ENCODE measurements at places on chromosomes 2 and 18.

GRCh38 chr2:26900831-26901321 lies 52.9 kb downstream of the DPYSL5 start:
- DNase-seq = no peak

DNA sequence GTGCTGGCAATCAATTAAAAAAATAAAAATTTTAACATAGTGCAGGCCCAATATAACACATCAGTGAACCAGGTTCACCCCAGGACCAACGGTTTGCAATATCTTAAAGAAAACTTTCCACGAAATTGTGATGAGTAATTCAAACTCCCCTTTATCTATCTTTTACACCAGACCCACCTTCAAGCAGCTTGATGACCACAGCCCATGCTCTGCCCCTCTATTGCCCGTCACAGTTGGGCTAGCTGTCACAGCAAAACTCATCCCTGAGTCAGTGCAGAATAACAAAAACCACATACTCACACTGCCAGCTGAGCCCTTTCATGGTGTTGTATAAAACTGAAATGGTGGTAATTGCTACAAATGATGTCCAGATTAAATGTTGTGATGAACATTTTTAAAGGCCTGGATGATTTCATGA lies 112.5 kb upstream of the CREB1 start:
- DNase-seq = no peak

GRCh38 chr18:25557011-25557410 lies 205.0 kb upstream of the ZNF521 start:
- no peak for DNase-seq

GRCh38 chr2:177212891-177213856 lies 580 bp downstream of the HNRNPA3 start:
- DNase-seq = peak; percentile 95

GRCh38 chr2:98269830-98270229 lies 76.4 kb upstream of the CNGA3 start:
- no peak for DNase-seq

- no peak for DNase-seq
Observed at GRCh38 chr2:98815795-98816194, 84.9 kb upstream of the MGAT4A start.

GRCh38 chr2:169771612-169772011 lies 27.1 kb upstream of the SSB start:
- no peak for DNase-seq

GRCh38 chr2:227022608-227023007 lies 141.4 kb downstream of the COL4A4 start:
- no peak for DNase-seq

- DNase-seq = no peak
Observed at GRCh38 chr18:45133276-45133675, 452.6 kb downstream of the SETBP1 start.

DNA sequence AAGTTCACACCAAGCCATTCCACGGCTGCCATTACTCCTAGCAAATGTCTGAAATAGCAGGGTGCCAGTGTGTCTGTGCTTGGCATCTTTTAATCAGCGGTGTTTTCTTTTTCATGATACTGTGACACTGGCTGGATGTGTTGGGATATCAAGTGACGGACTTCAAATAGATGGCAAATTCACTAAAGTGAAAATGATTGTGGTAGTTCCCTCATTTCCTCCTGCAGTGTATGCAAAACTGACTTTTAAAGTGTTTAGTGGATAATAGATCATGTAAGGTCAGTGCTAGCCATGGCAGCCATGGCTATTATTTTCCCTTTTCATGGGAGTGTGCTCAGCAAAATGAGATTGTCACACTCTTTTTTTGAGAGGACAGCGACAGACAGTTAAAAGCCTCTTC lies 261.5 kb upstream of the SIX3 start:
- no peak for DNase-seq

GRCh38 chr18:74261053-74261713 lies 30.6 kb downstream of the CYB5A start:
- DNase-seq = no peak

GRCh38 chr2:38185012-38185491 lies 109.1 kb upstream of the CYP1B1 start:
- DNase-seq = peak; percentile 88

- DNase-seq = no peak
Observed at GRCh38 chr18:59719544-59720181, 22.4 kb upstream of the CCBE1 start.

DNA sequence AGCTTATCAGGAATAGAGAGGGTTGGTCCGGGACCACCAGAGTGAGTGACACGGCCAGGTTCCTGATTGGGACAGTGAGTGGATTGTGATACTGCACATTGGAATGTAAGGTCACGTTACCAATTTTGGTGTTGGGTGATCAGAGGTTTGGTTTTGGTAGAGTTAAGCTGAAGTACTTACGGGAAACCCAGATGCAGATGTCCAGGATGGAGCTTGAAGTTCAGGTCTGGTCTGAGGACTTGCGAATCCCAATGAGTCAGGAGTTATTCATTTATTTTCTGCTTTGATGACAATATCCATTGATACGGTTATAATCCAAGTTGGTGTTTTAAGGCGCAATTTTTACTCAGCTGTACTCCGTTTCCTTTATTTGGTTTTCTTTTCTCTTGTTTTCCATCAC lies 273.6 kb downstream of the ALPK2 start:
- no peak for DNase-seq

DNA sequence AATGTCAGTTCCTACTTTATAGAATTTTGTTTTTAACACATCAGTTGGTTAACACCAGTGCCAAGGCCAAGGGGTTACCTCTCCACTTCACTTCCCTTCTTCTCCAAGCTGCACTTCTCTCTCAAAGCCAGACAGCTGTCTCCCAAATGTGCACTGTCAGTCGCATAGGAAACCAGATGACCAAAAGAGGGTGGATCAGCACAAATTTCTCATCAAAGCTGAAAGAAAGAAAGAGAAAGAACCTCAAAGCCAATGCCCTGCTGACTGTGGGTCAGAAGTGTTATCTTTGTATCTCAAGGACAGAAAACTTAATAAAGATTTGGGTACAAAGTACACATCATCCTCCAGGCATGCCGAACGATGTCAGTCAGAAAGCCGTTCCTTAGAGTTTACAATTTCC lies 32.2 kb downstream of the SPATS2L start:
- DNase-seq = no peak

DNA sequence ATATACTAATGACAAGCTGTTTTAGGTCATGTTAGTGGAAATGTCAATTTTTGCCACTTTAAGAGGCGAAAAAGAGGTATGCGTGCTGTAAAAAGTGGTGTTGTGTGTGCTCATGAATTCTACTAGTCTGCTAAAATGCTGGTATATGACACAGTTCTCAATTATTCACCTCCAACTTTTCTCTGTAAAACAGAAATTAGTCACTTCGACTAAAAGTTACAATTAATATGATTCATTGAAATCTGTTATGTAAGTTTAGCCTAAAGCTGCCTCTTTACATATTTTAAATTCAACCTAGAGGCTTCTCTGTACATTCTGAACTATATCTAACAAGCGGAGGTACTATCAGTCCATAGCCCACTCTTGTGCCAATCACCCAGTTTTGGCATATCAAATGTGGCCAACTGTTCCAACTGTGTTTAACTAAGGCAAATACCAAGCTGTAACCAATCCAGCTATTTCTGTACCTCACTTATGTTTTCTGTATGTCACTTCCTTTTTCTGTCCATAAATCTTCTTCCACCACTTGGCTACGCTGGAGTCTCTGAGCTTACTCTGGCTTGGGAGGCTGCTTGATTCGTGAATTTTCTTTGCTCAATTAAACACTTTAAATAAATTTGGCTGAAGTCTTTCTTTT lies 20.8 kb downstream of the BAZ2B start:
- no peak for DNase-seq

DNA sequence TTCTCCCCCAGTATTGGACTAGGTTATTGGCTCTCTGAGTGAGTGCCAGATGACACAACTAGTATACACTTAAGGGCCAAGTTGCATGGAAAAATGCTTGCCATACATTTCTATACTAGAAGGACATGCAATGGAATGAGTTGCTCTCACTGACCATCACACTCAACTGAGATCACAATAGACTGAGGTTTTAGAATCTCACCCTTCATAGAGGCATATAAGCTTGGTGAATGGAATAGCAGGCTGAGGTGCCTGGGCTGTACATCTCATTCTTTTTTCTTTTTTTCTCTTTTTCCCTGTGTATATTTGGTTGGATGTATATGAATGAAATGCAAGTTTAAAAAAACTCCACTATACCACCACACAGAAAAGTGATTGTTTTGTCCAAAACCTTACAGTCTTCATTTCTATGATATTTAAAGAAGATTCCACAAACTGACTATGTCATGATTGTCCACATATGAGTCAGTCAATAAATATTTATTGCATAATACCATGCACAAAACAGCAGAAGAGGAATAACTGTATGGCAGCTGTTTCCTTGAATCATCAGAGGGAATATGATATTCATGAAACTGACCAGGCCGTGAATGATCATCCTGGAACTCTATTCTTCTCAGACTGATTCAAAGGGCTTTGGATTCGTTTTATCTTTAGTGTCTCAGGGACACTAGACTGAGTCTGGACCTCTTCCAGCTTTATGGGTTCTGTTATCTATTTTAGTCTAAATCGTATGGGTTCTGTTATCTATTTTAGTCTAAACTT lies 122.6 kb upstream of the STK17B start:
- no peak for DNase-seq

DNA sequence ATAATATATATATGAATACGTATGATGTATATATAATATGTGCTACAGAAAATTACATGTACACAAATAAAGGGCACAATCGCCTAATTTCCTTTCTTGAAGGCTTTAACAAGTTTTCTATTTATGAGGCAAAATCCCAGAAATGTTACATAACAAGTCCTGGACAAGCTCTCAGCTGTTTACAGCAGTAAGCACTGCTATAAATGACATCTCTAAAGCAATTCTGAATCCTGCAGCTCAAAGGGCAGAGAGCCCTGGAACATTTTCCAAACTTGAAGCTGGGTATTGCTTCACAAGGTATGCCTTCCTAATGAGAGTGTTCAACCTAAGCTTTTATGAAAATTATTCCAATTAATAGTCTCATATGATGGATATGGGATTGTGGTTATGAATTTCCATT lies 222.3 kb upstream of the GCFC2 start:
- no peak for DNase-seq

DNA sequence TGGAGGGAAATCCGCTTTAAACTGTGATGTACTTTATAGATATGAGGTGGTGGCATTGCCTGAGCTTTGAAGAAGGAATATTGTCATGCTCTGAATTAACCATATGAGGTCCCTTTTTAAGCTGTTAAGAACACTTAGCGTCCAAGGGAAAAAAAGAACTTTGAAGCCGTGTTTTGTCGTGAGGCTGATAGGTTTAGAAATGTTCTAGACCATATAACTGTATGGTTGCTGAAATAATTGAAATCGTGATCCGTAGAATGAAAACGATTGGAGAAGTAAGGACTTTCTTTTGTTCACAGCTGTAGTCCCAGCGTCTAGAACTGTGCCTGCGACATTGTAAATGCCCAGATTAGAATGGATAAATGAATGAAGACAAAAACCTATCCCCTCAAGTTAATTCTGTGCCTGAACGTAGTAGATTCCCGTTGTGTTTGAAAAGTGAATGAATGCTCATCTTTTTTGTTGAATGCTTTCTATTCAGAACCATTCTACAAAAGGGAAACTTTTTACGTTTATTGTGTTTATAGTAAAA lies 1.5 kb downstream of the SMCHD1 start:
- DNase-seq = no peak

DNA sequence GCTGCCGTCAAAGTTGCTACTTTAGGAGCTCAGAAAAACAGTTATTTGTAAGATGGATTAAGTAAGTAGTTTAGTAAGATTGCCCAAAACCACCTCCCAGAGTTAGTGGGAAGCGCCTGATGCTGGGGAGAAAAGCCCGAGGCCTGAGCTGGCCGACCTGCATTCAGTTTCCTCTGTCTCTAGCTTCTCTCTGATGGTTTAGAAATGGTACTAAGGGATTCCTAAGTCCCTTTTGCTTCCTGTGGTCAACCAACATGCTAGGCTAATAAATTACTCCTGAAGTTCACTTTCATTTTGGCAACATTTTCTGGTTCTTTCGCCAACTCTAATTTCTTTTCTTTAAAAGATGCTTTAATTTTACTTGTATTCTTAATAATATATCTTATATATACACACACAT lies 60.1 kb downstream of the ASAP2 start:
- DNase-seq = no peak

DNA sequence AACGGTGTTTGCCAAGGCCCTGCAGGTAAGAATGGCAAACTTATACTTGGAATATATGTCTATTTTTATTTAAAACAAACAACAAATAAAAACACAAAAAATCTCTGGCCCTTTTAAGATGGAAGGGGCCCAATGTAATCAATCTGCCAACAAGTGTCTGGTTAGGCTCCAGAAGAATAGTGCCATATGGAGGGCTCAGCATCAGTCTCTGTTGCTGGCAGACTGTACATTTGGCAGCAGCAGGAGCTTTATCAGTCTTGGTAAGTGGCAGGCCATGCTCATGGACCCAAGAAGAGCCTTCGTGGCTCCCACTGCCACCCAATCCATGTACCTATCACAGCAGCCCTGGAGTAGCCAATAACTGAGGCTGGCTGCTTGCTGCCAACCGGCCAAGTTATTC lies 101.1 kb downstream of the GALNT3 start:
- DNase-seq = no peak

- DNase-seq = no peak
Observed at GRCh38 chr2:154686162-154686561, 12.3 kb upstream of the KCNJ3 start.

DNA sequence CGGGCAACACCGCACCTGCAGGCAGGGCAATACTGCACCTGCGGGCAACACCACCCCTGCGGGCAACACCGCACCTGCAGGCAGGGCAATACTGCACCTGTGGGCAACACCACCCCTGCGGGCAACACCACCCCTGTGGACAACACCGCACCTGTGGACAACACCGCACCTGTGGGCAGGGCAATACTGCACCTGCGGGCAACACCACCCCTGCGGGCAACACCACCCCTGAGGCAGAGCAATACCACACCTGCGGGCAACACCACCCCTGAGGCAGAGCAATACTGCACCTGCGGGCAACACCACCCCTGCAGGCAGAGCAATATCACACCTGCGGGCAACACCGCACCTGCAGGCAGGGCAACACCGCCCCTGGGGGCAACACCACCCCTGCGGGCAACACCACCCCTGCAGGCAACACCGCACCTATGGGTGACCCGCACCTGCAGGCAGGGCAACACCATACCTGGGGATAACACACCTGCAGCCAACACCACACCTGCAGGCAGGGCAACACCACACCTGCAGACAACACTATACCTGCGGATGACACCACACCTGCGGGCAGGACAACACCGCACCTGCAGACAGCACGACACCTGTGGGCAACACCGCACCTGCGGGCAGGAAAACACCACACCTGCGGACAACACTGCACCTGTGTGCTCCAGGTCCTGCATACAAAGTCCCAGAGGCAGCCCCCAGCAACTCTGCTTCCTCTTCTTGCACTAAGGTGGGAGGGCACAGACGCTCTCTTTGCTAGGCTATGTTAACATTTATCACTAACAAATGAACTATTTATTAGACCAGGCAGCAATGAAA lies 57.7 kb downstream of the EIPR1 start:
- no peak for DNase-seq

DNA sequence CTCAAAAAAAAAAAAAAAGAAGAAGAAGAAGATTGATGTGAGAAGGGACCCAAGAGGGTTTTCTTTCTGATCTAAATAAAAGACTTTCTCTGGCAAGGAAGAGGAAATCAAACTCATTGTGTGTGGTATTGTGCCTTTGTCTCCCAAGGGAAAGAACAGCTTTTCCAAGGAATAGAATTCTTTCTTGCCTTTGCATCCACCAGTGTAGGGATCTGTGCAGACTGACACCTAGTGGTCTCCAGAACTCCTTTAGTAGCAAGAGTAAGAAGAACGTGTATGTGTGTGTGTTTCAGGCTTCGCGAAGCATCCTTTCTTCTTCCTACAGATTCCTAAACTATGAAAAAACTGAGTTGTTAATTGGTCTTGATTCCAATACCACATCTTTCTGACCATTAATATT lies 33.5 kb upstream of the CRIM1 start:
- no peak for DNase-seq

Data from GM12865 (cell line).